ENCODE measurements at places on chromosomes 16 and 17. TPM values are rescaled to one million over a fixed set of nuclear protein-coding genes. Genes with fewer than 3 reads are reported as not detected.

Gene SDK2
- 11.2 TPM for total RNA-seq

Gene MAP2K6
- 8.8 TPM for total RNA-seq

Gene CDRT4
- total RNA-seq = 8.8 TPM

Gene SCNN1B
- not detected for total RNA-seq

Gene HEXD
- 11.1 TPM for total RNA-seq

Gene FADS6
- total RNA-seq = not detected

Gene NPIPB6
- total RNA-seq = 1.7 TPM

Gene SPATA32
- not detected for total RNA-seq

Gene CDRT15
- not detected for total RNA-seq

Gene PYDC1
- total RNA-seq = not detected

Gene KRT32
- not detected for total RNA-seq

Gene MPP3
- 6.5 TPM for total RNA-seq

Gene HS3ST4
- total RNA-seq = 1.2 TPM

Gene SGCA
- total RNA-seq = not detected

Gene EME2
- 21.4 TPM for total RNA-seq

Gene CIBAR2
- not detected for total RNA-seq

Gene KRT16
- 1.3 TPM for total RNA-seq

Gene RGS11
- total RNA-seq = 2.7 TPM

Gene FNDC8
- total RNA-seq = not detected

Gene GGA2
- total RNA-seq = 84.0 TPM

Gene KRTAP4-12
- total RNA-seq = not detected

Gene STUB1
- total RNA-seq = 140 TPM

All from astrocyte (in vitro differentiated cells and primary cell).